ENCODE measurements at places on chromosomes 12 and 14. TPM values are rescaled to one million over a fixed set of nuclear protein-coding genes. Genes with fewer than 3 reads are reported as not detected.
A peak's percentile ranks its signal among the peaks of the same experiment; 100 is the strongest.

DNA sequence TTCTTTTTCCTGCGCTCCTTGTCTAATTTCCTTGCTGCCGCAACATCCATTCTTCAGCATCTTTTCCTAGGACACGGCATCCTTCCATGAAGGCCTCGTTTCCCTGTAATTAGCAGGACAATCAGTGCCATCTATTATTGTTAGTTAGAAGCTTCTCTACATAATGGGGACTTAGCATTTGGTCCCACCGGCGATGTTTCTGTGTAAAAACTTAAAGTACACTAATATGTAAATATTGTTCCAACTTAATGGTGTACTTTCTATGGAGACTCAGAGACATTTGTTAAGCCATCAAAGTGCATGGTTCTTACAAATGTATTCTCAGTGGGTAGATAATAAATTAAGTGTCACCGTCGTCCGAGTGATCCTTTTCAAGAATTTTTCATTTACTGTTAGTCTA, 17.4 kb downstream of the KCNC2 start:
- no peak for DNase-seq

The CFAP251 gene
- 0.82 TPM for total RNA-seq

GRCh38 chr12:5307065-5307464, 124.8 kb upstream of the NTF3 start:
- DNase-seq, result no peak

The GPRC5D gene
- not detected for total RNA-seq

DNA sequence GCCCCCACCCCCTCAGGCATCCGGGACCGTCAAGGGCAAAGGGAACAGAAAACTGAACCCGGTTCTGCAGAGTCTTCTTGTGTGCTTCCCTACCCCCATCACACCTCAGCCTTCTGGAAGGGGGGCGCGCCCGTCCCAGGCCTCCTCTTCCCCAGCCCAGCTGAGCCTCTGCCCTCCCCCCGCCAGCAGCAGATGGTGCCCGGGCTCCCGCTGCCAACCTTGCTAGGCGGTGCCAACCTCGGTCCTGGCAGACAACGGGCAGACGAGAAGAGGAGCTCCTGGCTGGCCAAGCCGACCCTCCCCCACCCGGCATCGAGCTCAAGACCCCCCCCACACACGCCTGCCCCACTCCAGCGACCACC, 8.7 kb downstream of the STAC3 start:
- DNase-seq, result no peak

DNA sequence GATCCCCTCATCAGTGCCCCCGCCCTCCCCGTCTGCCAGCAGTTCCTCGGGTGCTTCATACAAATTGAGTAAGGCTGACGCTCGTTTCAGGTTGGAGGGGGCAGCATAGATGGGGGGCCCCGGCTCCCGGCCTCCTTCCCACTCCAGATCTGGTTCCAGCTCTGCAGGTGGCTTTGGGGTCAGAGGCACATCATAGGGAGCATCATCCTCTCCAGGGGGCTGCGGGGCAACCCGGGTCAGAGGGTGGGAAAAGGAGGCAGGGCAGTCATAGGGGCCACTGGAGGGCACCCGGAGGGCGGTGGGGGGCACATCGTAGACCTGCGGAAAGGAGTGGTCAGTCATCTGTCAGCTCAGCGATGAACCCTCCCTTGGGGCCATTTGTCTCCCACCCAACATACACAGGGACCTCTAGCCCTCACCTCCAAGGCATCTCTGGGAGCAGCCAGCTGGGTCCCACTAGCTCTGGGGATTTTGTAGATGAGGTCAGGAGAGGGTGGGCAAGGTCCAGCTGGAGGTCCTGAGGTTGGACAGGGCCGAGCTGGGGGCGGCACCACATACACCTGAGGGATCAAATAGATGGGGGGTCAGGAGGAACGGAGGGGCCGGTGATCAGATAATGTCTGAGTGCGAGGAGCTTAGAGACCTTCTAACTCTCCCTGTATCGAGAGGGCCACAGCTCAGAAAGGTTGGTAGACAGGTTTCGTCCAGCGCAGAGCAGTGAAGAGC, 5.1 kb downstream of the EFS start:
- no peak for DNase-seq

- no peak for DNase-seq
Observed at GRCh38 chr12:2531371-2531770, 263.4 kb upstream of the FKBP4 start.

GRCh38 chr12:29102741-29103140, 46.3 kb upstream of the FAR2 start:
- no peak for DNase-seq

- DNase-seq, result no peak
Observed at GRCh38 chr12:69898236-69898635, 73.2 kb downstream of the MYRFL start.

DNA sequence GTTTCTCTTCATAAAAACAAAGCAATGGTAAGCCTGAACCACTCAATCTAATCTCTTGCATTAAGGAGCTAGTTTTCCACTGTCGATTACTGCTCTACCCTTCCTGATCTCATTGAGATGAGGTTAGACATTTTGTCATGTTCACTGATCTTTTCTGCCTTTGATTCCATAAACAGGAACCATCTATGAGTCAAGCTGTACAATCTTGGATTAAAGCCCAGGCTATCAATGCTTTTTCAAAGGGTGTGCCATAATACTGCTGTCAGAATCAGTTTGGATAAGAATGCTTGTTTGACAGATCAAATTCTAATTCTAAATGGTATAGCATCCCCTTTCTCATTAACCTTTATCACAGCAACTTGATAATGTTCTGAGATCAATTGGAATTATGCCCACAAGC, 16.1 kb downstream of the GRIP1 start:
- DNase-seq, result no peak

- DNase-seq, result no peak
Observed at GRCh38 chr12:23217158-23217557, 592.2 kb downstream of the ETNK1 start.

GRCh38 chr12:95548056-95548538, 3.2 kb downstream of the USP44 start:
- DNase-seq, result peak; percentile 53

The FOXG1 gene
- not detected for total RNA-seq

The TCL1B gene
- total RNA-seq, result 0.47 TPM

DNA sequence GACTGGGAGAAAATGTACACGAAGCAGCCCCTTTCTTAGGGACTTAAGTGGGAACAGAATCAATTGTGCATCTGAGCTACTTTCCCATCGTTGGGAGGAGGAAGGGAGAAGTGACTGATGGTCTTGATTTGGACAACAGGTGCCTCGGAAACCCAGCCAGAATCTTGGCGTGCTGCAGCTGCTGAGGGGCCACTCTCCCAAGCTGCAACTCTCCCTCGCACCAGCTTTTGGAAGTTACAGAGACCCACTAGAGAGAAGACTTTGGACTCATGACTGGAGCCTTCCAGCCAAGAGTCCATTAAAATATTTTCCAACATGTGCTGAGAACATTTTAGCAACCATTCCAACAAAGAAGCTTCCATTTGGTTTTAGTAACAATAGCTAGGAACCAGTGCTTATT, 52.3 kb downstream of the GNS start:
- DNase-seq, result no peak

- DNase-seq, result no peak
Observed at GRCh38 chr12:26614011-26614616, 218.9 kb downstream of the ITPR2 start.

The MMP17 gene
- total RNA-seq, result 0.62 TPM

The ESR2 gene
- total RNA-seq, result 0.29 TPM

The BEST3 gene
- total RNA-seq, result not detected

DNA sequence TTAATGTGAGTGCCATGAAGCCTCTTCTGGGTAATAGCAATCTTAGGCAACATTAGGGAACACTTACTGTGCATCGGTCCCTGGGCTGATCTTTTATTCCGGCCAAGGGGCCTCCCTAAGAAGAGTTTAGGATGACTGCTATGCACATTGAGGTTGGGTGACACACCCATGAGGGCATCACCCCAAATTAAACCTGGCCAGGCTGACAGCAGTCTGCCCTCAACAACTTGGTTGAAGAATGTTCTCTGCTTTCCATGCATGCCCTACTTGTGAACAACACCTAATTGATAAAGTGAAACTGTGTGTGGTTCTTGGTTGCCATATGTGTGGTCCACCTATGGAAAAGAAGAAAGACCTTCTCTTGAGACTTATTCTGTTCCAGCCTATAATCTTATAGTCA, 1098.0 kb downstream of the BCL11B start:
- DNase-seq, result no peak

GRCh38 chr12:114269153-114269552, 136.8 kb downstream of the TBX5 start:
- DNase-seq, result no peak

DNA sequence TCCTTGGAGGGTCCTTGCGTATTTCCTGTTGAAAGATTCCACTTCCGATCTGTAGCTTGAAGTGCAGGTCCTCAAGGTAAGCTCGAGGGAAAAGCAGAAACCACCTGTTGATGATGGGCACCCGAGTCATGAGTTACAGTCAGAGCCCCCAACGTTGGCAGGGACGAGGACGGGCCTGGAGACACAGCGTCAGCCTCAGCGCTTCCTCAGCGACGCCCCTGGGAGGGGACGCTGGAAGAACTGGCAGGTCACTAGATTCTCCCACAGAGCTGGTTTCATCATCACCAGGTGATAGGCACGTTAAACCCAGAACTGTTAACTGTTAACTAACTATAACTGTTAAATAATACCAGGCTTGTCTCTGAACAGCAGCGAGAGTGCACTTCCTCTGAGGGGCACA, 101.8 kb downstream of the TNFAIP2 start:
- no peak for DNase-seq

The OASL gene
- total RNA-seq, result 1.9 TPM

DNA sequence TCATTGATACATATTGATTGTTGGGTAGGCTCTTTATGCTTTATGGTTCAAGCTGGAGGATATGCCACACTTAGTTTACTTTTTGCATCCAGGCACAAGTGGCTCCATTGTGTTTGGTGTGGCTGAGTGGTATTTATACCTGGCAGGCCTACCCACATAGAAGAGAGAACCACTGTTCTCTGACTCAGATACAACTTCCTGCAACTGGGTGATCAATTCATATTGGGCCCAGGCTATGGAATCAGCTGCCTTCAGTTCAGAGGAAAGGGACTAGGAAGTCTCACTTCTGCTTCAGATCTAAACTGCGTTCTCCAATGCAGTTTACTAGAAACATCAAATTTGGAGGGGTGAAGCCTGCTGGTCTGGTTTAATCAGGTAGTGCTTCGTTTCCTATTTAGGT, 49.8 kb upstream of the LRRK2 start:
- no peak for DNase-seq

DNA sequence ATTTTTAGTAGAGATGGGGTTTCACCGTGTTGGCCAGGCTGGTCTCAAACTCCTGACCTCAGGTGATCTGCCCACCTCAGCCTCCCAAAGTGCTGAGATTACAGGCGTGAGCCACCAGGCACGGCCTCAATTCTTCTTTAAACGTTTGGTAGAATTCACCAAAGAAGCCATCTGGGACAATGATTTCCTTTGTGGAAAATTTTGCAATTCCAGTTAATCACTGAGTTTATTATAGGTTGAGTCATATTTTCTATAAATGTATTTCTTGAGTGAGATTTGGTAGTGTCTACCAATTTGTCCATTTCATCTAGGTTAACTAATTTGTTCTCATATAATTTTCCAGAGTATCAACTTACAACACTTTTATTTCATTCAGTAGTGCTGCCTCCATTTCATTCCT, 683.9 kb upstream of the TMEM132C start:
- DNase-seq, result no peak

- no peak for DNase-seq
Observed at GRCh38 chr14:67926821-67927220, 107.2 kb downstream of the RAD51B start.

DNA sequence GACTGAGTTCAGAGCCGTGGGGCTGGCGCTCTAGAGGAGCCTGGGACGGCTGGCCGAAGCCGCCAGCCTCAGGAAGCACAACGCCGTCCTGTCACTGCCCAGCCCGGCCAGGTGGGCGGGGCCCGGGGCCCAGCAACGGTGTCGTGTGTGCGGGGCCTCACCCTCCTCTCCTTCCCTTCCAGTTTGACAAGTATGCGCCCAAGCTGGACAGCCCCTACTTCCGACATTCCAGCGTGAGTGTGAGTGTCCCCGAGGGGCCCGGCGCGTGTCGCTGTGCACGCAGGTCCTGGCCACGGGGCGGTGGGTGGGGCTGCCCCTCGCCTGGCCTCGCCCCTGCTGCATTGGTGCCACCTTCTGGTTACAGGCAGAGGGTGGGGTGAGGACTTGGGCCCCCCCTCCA, 38.3 kb downstream of the LRCOL1 start:
- no peak for DNase-seq

- DNase-seq, result no peak
Observed at GRCh38 chr14:39243831-39244230, 10.1 kb downstream of the MIA2 start.

The ACOT4 gene
- 0.99 TPM for total RNA-seq

- DNase-seq, result no peak
Observed at GRCh38 chr14:67852926-67853604, 33.5 kb downstream of the RAD51B start.

DNA sequence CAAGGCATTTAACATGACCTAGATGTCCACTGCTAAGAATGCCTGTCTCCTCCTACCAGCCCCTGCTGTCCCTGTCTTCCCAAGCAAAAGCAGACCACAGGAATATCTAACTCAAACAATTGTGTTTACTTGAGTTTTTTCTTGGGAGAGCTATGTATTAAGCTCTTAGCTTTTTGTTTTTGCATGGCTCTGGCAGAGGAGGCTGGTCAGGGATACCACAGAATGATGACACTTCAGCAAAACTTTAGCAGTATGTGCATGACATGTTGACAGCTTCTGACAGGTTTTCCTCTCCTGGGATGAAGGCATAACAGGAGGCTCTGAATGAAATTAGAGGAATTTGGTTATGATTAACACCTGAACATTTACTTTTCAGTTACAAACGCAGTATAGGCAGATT, 6.9 kb downstream of the TMBIM6 start:
- no peak for DNase-seq

- DNase-seq, result no peak
Observed at GRCh38 chr14:106803379-106803778, 1277.0 kb downstream of the TMEM121 start.

DNA sequence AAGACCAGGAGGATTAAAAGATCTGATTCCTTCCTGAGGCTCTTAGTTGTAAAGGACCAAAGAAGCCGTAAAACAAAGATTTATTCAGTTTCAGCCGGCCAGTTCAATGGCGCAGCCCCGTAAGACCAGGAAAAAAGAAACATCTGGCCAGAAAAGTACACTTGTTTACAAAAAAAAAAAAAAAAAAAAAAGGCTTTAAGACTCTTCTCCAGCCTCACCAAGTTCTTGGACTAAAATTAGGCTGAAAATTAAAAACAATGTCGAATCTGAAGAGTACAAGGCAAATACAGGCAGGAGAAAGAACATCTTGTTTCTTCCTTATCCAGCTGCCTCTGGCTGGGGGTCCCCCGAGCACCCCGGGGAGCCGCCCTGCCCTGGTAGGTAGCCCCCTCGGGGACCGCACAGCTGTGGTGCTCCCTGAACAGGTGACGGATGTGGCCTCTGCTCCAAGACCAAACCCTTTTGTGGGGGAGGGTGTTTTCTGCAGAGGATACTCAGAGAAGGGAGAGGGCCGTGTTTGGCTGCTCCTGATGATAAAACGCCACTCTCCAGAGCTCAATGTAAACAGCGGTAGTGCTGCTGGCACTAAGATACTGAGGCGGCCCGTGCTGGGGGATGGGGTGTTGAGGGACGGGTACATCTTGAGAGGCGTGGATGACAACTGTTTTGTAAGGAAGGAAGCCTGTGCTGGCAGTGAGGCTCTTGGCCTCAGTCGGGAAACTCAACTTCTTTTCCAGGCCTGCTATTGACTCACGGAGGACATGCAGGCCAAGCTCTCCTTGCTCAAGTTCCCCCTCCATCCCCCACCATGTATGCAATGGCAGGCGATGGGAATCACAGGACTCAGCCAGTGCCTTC, 201.0 kb upstream of the DIO3 start:
- DNase-seq, result no peak

GRCh38 chr12:108543652-108544051, 17.3 kb downstream of the SART3 start:
- DNase-seq, result no peak

Measured in naive thymus-derived CD8-positive, alpha-beta T cell (primary cell).